Activated CD8-positive, alpha-beta T cell treated with anti-CD3 and anti-CD28 coated beads, Interleukin-2, amount 10 ng/mL, durations not matched to agents 7 days and 5 days (primary cell): ENCODE measurements at places on chromosomes 12 and 14.

DNA sequence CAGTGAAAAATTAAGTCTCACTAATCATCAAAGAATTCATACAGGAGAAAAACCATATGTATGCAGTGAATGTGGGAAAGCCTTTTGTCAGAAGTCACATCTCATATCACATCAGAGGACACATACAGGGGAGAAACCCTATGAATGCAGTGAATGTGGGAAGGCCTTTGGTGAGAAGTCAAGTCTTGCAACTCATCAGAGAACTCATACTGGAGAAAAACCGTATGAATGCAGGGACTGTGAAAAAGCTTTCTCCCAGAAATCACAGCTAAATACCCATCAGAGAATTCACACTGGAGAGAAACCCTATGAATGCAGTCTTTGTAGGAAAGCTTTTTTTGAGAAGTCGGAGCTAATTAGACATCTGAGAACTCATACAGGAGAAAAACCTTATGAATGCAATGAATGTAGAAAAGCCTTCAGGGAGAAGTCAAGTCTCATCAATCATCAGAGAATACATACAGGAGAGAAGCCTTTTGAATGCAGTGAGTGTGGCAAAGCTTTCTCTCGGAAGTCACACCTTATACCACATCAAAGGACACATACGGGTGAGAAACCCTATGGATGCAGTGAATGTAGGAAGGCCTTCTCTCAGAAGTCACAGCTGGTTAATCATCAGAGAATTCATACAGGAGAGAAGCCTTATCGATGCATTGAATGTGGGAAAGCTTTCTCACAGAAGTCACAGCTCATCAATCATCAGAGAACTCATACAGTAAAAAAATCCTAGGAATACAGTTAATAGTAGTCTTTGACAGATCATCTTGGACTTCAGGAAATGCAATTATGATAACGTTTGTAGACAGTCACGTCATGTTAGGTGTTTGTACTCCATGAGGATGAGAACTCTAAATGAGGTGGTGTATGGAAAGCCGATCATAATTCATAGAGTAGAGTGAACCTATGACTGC, 21.1 kb downstream of the ZNF84 start:
- no peak for DNase-seq

- no peak for DNase-seq
Measured at GRCh38 chr12:112153893-112154219, 28.5 kb downstream of the TRAFD1 start.

DNA sequence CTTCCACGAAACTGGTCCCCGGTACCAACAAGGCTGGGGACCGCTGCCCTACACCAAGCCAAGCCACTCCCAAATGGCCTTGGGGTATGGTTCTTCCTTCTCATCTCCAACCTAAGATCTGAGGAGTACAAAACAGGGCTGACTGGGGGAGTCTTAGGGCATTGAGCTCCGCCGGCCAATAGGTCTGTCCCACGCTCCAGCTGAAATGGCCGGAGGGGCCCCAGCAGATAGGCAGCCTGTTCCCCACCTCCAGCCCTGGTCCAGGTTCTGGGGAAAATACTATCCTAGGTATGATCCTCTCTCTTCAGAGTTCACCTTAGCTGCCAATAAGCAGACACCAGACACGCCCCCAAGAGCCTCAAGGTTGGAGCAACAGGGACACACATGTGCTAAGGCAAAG, 90.2 kb downstream of the ACTN1 start:
- DNase-seq: no peak

DNA sequence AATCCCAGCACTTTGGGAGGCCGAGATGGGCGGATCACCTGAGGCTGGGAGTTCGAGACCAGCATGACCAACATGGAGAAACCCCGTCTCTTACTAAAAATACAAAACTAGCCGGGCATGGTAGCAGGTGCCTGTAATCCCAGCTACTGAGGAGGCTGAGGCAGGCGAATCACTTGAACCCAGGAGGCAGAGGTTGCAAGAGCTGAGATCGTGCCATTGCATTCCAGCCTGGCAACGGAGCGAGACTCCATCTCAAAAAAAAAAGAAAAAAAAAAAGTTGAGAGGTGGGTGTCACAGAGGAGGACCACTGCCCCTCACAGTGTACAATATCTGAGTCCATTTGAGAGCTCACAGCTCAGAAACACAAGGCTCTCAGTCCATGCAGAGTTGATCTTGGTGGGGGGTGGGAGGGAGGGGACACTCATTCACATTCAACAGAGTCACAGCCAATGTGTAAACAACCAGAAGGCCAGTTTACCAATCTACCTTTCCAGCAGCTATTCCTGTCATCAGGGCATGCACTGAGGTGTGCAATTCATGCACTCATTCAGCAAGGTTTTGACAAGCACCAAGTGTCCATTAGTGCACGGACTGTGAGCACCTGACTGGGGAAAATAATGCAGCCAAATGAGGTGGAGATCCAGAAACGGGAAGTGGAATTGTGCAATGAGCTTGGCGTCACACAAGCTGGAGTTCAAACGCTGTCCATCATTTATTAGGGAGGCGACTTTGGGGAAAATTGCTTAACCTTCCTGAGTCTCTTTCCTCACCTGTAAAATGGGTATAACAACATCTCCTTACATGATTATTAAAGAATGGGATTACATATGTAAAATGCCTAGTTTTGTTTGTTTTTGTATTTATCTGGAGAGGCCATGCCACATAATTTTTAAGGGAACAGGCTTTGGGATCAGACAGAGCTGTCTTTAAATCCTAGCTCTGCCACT, 4.4 kb upstream of the EIF5 start:
- DNase-seq: no peak

DNA sequence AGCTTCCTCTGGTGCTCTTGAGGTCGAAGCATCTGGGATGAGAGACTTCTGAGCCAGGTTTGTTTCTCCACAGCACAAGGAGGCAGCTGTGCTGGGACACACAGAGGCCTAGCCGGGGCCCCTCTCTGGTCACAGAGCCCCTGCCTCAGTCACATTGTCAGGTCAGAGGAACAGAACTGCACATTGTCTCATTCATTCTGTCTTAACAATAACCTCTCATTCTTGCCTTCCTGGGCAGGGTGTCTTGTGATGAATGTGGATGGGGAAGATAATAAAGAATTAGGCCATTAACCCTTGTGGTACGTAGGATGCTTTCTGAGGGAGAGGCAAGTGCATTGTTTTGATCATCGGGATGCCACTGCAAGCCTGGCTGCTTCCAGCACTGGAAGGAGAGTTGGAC, 29.8 kb downstream of the FNTB start:
- DNase-seq: no peak

- DNase-seq: no peak
Measured at GRCh38 chr14:94961386-94962165, 191.7 kb upstream of the GSC start.

GRCh38 chr14:99595034-99595433, 9.0 kb downstream of the CCDC85C start:
- peak; percentile 63 for DNase-seq

GRCh38 chr12:114241973-114242434, 163.9 kb downstream of the TBX5 start:
- DNase-seq: no peak

GRCh38 chr14:68508581-68508980, 284.3 kb downstream of the ZFP36L1 start:
- DNase-seq: no peak
